ENCODE measurements at places on chromosomes 2 and 18.

- DNase-seq: no peak
Measured at GRCh38 chr2:96531872-96532505, 4.6 kb upstream of the ARID5A start.

DNA sequence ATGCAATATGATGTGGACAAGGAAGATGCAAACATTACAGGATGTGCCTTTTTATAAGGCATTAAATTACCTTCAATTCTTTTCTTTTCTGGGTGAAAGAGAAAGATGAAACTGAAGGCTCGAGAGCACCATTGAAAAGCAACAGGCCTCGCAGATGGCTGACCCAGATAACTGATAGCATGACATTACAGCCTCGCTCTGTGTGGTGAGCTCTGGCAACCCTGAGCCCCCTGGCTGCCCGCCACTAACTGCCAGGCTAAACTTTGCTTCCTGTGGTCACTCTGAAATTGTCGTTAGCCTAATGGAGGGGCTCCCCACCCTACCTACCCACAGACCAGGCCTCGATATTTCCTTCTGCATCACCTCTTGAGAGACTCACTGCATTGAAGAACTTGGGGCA is 516.8 kb upstream of the FANCL start:
- DNase-seq: no peak

- no peak for DNase-seq
Measured at GRCh38 chr2:202169131-202169530, 69.3 kb downstream of the SUMO1 start.

DNA sequence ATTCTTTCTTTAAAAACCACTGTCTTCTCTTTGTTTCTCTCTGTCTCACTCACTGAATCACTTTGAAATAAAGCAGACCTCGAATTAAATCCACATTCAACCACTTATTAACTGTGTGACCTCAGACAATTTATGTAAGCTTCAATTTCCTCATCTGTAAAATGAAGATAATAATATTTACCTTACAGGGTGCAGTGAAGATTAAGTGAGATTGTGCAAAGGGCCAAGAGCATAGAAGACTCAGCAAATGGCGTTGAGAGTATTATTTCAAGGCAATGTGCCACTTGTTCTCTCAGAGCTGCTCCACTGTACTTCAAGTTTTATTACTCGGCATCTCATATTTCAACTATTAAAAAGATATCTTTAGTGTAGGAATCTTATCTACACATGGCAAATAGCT is 454.2 kb upstream of the HNRNPA3 start:
- DNase-seq: no peak
